ENCODE measurements at places on chromosomes 7 and 10. TPM values are rescaled to one million over a fixed set of nuclear protein-coding genes. Genes with fewer than 3 reads are reported as not detected.

The ASIC3 gene
- 0.12 TPM for total RNA-seq

The CYP2E1 gene
- total RNA-seq = 2.5 TPM

DNA sequence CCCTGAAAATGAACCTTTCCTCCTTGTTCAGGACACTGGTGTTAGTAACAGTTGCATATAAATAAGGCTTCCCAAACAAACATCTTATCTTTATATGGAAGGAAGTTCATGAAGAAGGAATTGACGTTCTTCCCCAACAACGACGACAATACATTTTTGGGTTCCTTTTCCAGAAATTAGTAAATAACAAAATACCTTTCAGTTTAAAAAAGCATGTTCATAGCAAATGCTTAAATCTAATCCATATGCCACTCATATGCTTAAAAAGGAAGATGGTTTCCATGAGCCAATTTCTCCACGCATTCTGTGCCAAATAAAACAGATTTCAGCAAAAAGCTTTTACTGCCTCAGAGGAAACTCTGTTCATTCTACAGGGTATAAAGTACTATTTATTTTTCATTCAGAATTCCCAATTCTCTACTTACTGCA, 182.6 kb downstream of the COBL start:
- DNase-seq = no peak

The OR2A7 gene
- 0.11 TPM for total RNA-seq

GRCh38 chr7:136086712-136087111, 109.6 kb upstream of the MTPN start:
- peak; percentile 13 for DNase-seq

The ITGB1 gene
- total RNA-seq = 534 TPM

GRCh38 chr10:28135258-28135657, 136.4 kb upstream of the ODAD2 start:
- DNase-seq = no peak

- peak; percentile 60 for DNase-seq
Measured at GRCh38 chr7:43077732-43078391, 34.6 kb upstream of the HECW1 start.

Data from Daoy (cell line).